Non-pigmented ciliary epithelial cell (primary cell): ENCODE measurements at places on chromosomes 12 and 14.

GRCh38 chr12:90514325-90514724, 440.7 kb downstream of the CCER1 start:
- DNase-seq: no peak

DNA sequence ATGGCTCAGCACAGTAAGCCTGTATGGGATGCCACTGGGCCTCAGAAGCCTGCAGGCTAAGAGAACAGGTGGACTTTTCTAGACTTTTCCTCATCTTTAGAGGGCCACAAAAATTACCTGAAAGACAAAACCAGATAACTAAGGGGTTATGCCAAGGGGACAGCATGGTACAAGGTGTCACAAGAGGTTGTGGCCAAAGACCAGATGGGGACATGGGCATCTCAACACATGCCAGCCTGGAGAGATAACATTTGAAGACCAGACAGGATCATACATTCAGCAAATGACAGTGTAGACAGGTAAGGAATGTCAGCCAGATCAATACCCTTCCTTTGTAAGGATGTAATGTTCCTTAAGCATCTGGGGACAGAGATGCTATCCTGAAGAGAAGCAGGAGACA, 8.9 kb upstream of the CRY1 start:
- DNase-seq: no peak

DNA sequence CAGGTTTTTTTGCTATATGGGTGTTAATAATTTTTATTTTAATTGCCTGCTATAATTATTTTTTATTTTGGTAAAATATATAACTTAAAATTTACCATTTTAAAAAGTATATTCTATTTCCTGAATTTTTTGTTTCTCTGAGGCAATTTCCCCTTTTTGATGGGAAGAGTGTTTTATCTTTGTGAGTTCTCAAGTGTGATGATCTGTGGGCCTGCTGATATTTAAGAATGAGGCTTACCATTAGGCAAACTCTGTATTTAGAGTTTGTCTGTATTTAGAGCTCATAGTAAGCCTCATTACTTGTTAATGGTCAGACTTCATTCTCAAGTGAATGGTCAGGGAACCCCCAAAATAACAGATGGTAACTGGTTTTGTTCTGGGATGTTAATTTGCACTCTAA, 48.0 kb downstream of the WNK1 start:
- DNase-seq: no peak

- DNase-seq: no peak
These were observed 41.2 kb downstream of the SLC38A1 start for GRCh38 chr12:46227616-46228015.

- peak; percentile 35 for DNase-seq
These were observed 187.5 kb downstream of the ATXN7L3B start for GRCh38 chr12:74725154-74725553.

- no peak for DNase-seq
These were observed 2.2 kb downstream of the TBPL2 start for GRCh38 chr14:55438066-55438683.

- no peak for DNase-seq
These were observed 162.7 kb upstream of the OTX2 start for GRCh38 chr14:56972948-56973347.

- no peak for DNase-seq
These were observed 27.4 kb downstream of the PPM1H start for GRCh38 chr12:62907561-62907960.

GRCh38 chr12:6887460-6887859, 14.4 kb upstream of the SPSB2 start:
- no peak for DNase-seq

DNA sequence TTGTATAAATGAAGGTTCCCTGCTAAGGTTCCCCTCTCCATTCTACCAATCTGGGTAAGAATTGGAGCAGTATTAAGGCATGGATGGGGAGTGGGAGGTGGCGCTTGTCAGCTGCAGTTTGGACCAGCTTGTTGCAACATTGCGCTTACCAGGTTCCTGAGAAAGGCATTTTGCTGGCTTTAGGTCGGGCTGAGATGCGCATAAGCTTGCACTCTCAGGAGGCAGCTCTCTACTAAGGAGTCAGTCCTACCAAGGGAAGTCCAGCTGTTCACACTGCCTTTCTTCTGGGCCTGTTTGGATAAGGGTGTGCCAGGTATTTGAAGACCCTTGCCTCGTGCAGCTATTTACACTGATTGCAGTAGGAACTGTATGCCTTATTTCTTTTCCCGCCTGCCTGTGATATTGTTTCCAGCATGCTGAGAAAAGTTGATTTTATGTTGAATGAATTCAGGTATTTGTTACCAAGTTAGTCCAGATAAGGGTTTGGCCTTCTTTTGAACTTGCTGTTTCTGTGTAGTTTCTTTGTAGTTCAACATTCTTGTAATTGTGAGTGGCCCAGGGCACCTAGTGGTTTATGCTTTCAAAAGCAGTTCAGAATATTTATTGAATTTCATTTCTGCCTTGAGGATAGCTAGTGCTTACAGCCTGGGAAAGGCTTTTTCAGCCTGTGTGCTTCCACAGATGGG, 2.6 kb downstream of the MLEC start:
- DNase-seq: no peak

DNA sequence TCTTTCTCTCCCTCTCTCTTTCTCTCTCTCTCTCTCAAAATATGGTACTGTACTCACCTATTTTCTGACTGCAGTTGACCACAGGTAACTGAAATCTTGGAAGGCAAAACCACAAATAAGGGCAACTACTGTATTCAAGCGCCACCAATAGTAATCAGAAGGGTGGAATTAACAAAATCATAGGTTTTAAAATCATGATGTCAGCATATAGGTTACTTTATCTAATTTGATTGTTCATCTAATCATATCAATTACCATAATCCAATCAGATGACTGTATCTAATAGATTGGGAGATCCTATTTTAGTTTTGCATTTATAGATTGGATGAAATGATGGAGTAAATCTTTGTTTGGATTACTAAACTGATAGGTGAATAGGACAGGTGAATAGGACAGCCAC, 155.8 kb upstream of the KITLG start:
- no peak for DNase-seq
